Upper lobe of left lung (tissue), 6 donors: ENCODE measurements at places on chromosomes 5 and 9. TPM values are rescaled to one million over a fixed set of nuclear protein-coding genes. Genes with fewer than 3 reads are reported as not detected.

DNA sequence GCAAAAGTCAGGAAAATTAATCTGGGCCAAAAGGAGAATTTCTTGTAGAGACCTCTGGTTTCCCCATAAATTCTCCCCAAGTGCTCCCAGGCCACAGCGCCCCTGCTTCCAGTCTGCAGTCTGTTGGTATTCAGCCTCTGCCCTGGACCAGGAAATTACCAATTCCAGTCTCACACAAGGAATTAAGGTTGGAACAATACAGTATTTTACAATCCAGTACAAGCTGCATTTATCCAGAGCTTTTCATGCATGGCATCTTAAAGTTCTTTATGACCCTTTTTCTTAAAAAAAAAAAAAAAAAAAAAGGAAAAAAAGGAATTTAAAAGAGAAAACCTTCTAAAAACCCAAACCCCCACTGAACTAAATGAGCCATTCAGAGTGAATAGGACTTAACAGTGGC, 139.6 kb upstream of the RANBP3L start:
- DNase-seq: no peak

DNA sequence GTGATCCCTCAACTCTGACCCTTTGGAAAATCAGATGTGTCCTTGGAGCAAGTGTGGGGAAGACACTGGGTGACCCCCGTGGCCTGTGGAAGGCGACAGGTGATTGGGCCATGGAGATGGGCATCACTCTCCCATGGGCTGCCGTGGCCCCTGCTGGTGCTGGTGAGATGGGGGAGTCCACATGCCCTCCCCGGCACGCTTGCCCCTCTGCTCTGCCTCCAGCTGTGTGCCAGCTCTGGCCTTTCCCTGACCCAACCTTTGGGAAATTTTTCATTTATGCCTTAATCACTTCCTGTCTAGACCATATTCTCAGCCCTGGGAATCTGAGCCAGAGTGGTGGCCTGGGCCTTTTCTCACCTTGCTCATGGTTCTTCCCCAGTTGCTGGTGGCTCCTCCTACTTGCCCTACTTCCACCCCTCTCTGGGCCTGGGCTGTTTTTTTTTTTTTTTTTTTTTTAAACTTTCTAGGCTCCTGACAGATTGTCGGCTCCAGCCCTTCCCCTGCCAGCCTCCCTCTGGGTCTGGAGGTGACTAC, 56.6 kb downstream of the RGS3 start:
- no peak for DNase-seq

- DNase-seq: no peak
Observed at GRCh38 chr5:171207256-171207847, 101.7 kb upstream of the TLX3 start.

DNA sequence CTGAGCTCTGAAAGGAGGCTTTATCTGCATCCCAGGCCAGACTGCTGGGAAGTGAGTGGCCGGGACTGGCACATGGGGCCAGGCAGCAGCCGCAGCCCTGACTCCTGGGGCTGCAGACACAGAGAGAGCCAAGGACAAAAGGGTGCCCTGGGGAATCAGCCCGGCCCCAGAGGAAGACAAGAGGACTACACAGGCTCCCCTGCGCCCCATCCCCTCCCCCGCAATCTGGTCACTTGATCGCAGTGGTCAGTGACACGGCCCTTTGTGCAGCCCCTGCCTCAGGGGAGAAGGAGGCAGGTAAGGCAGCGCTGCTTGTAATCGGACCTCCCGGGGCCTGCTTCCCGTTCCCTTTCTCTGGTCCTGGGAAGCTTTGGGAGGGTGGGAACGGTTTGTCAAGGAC, 55.5 kb upstream of the FUBP3 start:
- no peak for DNase-seq

GRCh38 chr5:180085837-180086236, 14.3 kb upstream of the RNF130 start:
- DNase-seq: no peak

DNA sequence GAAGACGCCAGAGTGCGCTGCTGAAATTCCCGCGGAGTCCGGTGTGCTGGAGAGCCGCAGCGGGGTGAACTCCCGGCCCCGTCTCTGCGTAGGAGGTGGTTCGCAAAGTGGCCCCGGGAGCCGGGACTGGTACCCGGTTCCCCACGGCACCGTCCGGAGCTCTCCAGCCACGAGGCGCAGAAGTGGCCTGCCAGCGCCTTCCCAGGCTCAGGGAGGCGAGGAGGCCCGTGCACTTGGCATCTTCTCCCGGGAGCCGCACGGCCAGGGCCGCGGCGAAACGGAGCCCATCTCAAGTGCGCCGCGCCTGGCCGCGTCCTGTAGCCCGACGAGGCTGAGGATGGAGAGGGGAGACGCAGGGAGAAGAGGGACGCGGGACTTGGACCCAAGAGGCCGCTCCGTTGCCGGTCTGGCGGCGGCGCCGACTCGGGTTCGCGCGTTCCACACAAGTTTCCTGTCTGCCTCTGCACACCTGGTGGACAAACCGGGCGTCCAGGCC, 1.1 kb upstream of the IRX1 start:
- peak; percentile 88 for DNase-seq

- DNase-seq: no peak
Observed at GRCh38 chr5:154271936-154272514, 81.5 kb downstream of the GALNT10 start.

DNA sequence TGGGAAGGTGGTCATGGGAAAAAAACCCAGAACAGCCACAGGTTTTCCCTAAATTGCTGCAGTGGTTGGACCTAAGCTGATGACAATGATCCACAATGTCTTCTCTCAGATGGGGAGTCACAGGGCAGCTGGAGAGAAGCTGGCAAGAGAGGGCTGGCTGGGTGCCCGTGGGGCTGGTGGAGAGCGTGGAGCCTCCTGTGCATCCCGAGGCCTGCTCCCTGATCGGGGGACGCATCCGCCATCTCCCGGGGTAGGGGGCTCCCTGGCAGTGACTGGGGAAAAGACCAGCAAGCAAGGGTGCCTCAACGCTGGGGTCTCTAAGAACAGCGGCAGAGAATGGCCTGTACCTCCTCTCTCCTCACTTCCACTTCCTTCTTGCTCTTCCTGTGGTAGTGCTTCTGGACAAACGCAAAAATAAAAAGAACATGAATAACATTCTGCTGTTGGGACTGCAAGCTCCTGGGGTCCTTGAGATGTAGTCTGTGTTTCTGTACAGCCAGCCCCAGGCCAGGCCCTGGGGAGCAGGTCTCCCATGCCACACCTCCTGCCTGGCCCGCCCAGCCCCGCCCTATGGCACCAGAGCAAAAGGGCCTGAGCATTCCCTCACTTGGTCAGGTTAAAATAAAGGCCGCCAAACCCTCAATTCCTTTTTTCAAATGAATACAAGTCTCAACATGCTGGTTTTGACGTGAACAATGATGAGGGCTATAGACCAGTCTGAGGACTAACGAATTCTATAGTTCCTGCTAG, 7.0 kb upstream of the MRNIP start:
- DNase-seq: no peak

GRCh38 chr5:140546851-140547507, 483 bp upstream of the EIF4EBP3 start:
- no peak for DNase-seq

DNA sequence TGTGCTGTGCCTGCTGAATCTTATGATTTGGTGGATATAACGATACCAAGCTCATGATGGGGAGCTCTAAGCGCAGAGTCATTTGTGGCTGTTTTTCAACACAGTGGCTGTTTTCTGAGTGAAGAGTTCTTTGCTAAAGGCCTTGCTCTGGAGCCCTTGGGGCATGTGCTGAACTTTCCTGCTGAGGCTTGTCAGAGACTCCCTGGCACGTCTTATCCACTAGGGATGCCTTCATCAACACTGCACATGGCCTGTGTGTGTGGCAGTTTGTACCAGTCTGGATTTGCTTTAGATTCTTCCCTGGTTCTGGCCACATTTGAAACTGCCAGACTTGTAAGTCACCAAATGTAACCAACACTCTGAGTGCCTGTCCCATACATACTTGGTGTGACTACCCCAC, 188.2 kb downstream of the DMRT2 start:
- DNase-seq: no peak

GRCh38 chr9:107710546-107710945, 221.0 kb upstream of the KLF4 start:
- no peak for DNase-seq

Gene NAIF1
- total RNA-seq: 37.7 TPM

Gene NIPSNAP3A
- 30.1 TPM for total RNA-seq
